Stimulated activated CD4-positive, alpha-beta T cell treated with anti-CD3 and anti-CD28 coated beads, TNF-alpha, amount 100 ng/mL, for 24 hours (primary cell): ENCODE measurements at places on chromosomes 12 and 14.

DNA sequence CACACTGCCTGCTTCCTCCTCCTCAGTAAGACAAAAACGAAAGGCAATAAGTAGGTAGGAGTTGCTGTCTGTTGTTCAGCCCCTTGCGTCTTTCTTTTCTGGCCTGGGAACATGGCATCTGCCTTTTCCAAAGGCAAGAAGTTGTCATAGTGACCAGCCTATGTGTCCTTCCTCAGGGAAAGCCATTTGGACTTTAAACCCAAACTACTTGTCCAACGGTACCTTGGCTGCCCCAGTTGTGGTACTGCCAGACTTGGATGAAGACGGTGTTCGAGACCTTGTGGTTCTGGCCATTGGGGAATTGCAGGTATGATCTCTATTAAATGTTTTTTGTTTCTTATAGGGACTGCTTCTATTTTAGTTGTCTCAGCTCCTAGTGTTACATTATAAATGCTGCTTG, 18.5 kb downstream of the FAM234B start:
- no peak for DNase-seq

- DNase-seq: no peak
Measured at GRCh38 chr12:53594897-53595615, 31.1 kb downstream of the ATF7 start.

GRCh38 chr12:48998497-48999353, 450 bp downstream of the DDN start:
- DNase-seq: no peak

- DNase-seq: no peak
Measured at GRCh38 chr14:32259368-32260013, 56.4 kb upstream of the RNU6-8 start.

DNA sequence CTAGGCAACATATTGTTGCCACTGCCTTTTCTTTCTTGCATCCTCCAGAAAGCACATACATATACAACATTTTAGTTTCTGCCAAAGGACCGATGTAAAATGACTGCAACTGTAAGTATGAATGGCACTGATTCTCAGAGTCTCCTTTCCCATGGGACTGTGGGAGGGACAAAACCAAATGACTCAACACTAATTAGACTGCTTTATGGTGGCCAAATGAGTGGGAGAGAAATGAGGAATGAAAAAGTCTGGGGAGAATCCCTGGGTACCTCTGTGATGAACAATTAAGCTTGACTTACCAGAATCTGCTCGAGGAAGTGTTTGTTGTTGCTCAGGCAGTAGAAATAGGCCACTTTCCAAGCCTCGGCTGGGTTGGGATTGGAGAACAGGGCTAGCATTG, 10.1 kb downstream of the ZFYVE26 start:
- no peak for DNase-seq

GRCh38 chr12:111248236-111249017, 120.5 kb downstream of the PHETA1 start:
- no peak for DNase-seq

GRCh38 chr14:60349663-60350365, 100.8 kb downstream of the PPM1A start:
- peak; percentile 4 for DNase-seq

DNA sequence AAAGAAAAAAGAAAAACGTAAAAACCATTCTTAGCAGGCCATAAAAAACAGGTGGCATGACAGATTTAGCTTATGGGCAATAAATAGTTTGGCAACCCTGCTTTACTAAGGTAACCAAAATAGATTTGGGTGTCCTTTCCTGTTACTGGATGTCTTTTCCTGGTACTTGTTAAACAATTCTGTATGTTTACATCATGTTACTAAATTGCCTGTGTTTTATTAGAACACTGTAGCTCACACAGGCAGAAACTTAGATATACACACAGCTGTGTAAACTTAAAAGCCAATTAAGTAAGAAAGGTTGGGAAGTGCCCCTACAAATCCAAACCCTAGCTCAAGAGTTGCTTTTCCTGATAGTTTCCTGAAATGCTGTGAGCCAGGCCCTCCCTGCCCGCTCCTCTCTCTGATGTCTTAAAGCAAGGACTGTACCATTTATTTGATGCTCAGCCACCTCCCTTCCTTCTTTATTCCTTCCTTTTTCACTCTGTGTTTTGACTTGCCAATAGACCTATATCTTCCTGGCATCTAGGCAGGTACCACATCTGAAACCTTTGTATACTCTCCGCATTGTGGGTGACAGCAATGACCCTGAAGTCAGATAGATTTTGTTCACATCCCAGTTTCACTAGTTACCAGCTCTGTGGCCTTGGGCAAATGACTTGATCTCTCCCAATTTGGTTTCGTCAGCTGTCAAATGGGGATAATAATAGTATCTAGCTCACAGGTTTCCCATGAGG, 3.7 kb upstream of the CAMKK2 start:
- no peak for DNase-seq
